ENCODE measurements at places on chromosomes 13 and 19.
A peak's percentile ranks its signal among the peaks of the same experiment; 100 is the strongest.

GRCh38 chr13:99663908-99664307 is 162.6 kb downstream of the TM9SF2 start:
- no peak for DNase-seq

- peak; percentile 87 for DNase-seq
Measured at GRCh38 chr19:4140237-4140711, 13.2 kb upstream of the CREB3L3 start.

GRCh38 chr19:47510516-47511127 is 4.2 kb downstream of the NAPA start:
- no peak for DNase-seq

- DNase-seq = no peak
Measured at GRCh38 chr19:13652810-13653590, 111.3 kb upstream of the MRI1 start.

GRCh38 chr13:29540799-29541198 is 54.7 kb downstream of the SLC7A1 start:
- no peak for DNase-seq

- no peak for DNase-seq
Measured at GRCh38 chr13:108494991-108495645, 134.3 kb upstream of the MYO16 start.

DNA sequence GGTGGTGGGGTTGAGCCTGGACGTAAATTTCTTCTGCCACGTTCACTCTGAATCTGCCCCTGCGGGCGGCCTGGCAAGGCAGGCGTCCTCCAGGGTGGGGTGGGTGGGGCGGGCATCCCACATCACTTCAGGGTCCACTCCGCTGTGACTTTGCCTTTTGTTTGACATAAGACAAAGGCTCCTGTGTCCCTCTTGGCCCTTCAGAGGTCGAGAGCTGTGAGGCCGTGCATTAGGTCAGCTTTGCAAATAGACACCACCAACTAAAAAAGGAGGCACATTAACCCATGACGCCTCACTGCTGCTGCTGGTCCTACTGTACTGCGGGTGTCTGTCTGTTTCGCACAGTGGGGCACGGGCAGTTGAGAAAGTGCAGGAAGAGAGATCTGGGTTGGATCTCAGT is 10.5 kb upstream of the ZNF536 start:
- DNase-seq = no peak

GRCh38 chr13:71522941-71523526 is 344.0 kb downstream of the DACH1 start:
- no peak for DNase-seq

DNA sequence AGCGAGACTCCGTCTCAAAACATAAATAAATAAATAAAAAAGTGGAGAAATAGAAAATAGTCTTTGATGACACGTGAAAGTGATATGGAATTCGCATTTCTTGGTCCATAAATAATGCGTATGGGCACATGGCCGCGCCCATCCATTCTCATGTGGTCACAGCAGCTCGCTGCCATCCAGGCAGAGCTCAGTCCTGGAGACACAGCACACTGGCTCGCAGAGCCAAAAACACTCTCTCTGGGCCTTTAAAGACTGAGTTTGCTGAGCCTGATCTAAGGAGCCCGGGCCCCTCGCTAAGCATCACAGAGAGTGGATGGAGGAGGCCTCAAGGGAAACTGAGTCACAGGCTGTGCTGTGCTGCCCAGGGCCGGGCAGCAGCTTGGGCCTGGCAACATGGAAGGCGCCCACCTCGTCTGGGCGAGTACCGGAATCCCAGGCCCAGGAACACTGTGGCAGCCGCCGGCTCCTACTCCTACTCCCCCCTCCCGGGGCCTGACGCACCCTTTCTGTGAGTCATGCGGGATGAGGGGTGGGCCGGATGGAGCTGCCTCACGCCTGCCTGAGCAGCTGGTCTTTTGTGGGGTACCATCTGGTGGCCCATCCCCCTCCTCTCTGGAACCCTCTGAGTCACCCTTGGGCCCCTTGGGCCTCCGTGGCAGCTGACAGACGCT is 28.9 kb upstream of the CACTIN start:
- DNase-seq = peak; percentile 99

DNA sequence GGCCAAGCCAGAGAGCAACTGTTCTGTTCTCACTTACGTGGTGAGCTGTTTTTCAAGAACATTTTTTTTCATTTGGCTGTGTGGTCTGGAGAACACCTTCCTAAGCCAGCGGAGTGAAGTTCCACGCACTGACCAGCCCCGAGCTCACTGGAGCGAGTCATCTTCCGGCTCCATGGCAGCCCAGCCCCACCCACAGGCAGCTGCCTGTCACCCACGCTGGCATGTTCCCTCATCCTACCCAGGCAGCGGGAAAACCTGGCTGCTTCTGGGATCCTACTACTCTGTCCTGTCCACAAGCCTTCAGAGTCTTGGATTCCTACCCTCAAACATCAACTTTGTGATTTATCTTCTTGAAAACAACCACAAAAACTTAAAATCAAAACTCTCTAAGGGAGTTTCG is 76.2 kb downstream of the GGACT start:
- peak; percentile 33 for DNase-seq

GRCh38 chr19:14379294-14380065 is 1.8 kb upstream of the ADGRE5 start:
- no peak for DNase-seq

GRCh38 chr13:79108914-79109643 is 297.0 kb downstream of the RBM26 start:
- no peak for DNase-seq

- DNase-seq = no peak
Measured at GRCh38 chr13:71758828-71759227, 108.2 kb downstream of the DACH1 start.

GRCh38 chr13:46844431-46844830 is 47.5 kb upstream of the ESD start:
- DNase-seq = peak; percentile 12

DNA sequence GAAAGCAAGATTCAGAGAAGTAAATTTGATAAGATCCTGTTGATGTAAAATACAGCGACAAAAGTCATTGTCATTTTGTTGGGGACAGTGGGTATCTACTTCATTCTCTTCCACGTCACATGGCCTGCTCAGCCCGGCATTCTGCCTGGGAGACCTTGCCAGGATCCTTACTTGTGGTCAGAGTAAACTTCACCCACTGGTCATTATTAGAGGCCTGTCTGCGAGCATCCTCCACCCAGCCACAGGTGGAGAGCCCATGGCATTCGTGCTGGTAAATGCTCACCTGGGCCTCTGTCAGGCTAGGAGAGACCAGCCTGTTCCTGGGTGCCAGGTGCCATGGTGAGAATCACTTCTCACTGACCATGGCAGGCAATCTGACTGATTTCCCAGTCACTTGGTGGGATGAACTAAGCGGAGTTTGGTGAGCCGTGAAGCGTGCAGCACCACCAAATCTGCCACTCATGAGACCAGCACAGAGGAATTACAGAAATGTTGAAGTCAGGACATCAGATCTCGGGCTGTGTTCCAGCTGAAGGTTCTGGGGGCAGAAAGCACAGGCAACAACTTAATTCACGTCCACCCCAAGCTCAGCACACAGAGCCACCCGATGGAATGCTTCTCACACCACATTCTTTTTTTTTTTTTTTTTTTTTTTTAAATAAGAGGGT is 107.0 kb downstream of the SIPA1L3 start:
- no peak for DNase-seq

- DNase-seq = no peak
Measured at GRCh38 chr13:34431827-34432581, 510.1 kb upstream of the NBEA start.

DNA sequence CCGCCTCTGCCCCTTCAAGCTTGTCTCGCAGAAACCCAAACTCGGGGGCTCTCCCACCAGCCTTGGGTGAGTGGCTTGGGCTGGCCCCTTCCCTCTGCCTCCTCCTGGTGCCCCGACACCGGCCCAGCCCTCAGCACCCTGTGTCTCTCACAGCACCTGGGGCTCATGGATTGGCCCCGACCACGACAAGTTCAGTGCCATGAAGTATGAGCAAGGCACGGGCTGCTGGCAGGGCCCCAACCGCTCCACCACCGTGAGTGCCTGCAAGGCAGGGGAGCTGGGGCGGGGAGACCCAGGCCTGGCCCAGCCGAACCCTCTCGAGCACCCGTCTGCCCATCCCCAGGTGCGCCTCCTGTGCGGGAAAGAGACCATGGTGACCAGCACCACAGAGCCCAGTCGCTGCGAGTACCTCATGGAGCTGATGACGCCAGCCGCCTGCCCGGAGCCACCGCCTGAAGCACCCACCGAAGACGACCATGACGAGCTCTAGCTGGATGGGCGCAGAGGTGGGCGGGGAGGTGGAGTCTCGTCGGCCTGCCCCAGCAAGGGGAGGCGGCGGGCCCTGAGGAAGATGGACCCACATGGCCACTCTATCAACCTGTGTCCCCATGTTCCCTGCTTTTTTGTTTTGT is 13.6 kb downstream of the PRKCSH start:
- no peak for DNase-seq

- DNase-seq = peak; percentile 21
Measured at GRCh38 chr13:38866649-38867048, 124.0 kb downstream of the STOML3 start.

- DNase-seq = no peak
Measured at GRCh38 chr19:32191921-32192320, 153.5 kb upstream of the ZNF507 start.

- peak; percentile 72 for DNase-seq
Measured at GRCh38 chr13:46885018-46885417, 11.8 kb downstream of the HTR2A start.

- DNase-seq = no peak
Measured at GRCh38 chr19:588741-589692, 664 bp upstream of the HCN2 start.

GRCh38 chr13:88552966-88553365 is 881.8 kb downstream of the SLITRK5 start:
- DNase-seq = no peak

DNA sequence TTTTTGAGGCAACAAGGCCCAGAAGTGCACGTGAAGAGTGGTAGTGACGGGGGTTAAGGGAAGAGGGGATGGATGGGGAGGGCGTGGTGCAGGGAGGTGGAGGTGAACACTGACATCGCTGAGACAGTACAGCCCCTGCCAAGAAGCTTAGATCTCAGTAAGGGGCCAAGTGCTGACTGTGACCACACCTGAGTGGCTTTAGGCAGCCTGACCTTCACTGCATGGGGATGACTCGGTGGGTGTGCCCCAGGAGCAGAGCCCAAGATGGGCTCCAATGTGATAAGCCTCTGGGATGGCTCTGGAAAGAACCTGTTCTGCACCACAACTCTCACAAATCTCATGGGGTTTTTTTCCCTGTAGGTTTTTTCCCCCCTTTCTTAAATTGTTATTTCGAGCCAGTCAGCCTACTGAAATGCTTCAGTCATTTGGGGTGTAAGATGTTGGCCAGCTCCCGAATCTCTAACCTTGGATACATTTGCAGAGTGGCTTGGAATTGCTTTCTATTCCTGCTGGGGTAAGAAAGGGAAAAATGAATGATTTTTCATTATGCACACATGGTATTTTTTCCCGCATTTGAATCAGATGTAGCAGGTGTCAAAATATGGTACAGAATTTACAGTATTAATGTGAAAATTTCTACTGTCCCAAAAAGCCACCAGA is 165.0 kb downstream of the TM9SF2 start:
- no peak for DNase-seq

DNA sequence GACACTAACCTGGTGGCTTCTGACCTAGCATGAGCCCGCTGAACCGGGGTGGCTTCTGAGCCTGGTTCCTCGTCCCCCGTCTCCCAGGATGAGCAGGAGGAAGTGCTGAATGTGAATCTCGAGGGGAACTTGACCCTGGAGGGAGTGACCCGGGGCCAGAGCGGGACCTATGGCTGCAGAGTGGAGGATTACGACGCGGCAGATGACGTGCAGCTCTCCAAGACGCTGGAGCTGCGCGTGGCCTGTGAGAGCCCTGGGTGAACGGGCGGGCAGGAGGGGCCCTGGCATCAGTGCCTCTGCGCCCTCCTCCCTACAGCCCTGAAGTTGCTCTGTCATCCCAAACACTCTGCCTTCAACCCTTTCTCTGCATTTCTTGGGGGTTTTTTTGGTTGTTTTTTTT is 5.6 kb downstream of the BCAM start:
- DNase-seq = no peak

GRCh38 chr13:104949840-104950740 is 1585.4 kb downstream of the EFNB2 start:
- no peak for DNase-seq

DNA sequence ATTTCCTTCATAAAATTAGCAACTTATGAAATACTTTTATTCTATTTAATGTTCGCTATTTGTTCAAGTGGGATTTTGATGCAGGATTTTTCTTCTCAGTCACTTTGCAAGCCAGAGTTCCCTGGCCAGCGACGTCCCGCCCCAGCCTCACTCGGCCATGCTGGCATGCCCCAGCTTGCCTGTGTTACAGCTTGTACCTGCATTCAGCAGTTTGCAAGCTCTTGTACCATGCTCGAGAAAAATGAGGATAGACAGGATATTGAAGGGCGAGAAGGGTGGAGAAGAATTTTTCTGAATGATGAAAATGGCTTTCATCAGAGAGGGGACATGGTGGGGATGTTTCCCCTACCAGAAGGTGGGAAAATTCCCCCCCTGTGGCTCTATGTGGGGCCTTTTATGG is 2180.2 kb upstream of the PCDH20 start:
- DNase-seq = no peak

- DNase-seq = no peak
Measured at GRCh38 chr13:94309576-94309975, 169.9 kb downstream of the DCT start.

DNA sequence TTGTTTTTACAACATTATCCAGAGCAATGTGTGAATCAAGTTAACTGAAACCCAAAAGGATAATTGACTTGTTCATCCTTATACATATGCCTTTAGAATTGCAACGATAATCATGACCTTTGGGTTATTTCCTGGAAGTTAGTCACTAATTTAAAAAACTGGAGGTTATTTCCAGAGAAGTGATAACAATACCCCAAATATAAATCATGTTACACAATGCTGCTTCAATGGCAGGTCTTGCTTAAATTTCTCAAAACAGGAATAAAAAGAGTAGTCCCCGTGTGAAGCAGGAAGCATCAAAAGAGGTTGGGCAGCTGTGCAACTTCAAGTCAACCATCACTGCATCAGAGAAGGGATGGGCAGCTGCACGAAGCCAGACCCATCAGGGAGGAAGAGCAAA is 134.4 kb downstream of the EFNB2 start:
- DNase-seq = no peak

DNA sequence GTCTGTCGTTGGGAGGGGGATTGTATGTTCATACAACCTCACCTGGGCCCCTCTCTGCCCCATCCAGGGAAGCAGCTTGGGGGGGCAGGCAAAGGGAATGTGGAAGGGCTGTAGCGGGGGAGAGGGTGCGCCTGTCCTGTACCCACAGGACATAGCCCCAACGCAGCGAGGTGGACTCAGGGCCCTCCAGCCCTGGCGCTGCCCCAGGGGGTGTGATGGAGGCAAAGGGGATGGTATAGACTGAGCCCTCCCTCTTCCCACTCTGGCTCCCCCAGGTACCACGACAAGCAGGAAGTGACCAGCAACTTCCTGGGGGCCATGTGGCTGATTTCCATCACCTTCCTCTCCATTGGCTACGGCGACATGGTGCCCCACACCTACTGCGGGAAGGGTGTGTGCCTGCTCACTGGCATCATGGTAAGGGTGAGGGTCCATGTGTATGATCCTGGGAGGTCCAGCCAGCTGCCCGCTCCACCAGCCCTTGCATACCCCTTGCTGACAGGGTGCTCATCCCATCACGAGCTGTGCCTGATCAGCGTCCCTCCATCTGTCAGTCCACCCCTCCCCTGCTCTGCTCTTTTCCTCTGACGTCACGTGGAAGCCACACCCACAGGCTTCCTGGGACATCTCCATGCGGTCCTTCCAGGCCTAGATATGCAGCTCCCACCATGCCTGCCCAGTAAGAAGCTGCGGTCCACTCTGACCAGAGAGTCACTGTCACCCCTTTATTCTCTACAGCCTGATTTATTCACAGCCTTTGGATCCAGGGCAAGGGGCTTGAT is 18.3 kb downstream of the KCNN1 start:
- no peak for DNase-seq

Measured in ELR (cell line).